Tibial nerve (tissue), 4 donors: ENCODE measurements at places on chromosomes 7 and 10. TPM values are rescaled to one million over a fixed set of nuclear protein-coding genes. Genes with fewer than 3 reads are reported as not detected.

DNA sequence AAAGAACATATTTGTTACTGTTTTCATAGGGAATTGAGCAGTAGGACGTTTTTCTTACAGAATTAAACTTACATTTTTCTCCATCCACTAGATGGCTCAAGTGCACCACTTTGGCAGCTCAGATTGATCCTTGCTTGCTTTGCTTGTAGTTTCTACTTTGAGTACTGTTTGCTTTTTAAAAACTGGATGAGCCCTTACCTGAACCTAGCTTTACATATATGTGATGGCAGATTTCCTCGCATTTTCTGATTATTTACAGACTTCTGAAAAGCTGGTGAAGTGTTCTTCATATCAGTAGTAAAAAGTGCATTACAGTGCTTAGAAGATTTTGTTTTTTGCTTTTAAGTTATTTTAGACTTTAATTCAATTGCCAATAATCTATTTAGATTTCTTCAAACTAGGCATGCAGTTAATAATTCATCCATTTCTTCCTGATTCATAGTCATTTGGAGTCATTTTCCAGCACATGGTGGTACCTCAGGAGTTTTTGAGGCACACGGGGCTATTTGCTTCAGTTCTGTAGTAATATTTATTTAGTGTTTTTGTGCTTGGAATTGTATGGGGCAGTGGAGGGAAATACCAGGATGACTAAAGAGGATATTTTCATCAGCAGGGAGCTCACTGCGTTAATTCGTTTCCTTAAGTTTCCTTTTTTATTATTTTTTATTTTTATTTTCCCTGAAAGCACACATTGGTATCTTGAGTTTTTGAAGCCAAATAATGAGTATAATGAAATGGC is 57.3 kb downstream of the MAPK8 start:
- DNase-seq: no peak

- DNase-seq: peak; percentile 73
Observed at GRCh38 chr7:107874605-107875446, 16.2 kb upstream of the DLD start.

CYP2E1 gene
- 0.30 TPM for total RNA-seq

HECTD2 gene
- 33.4 TPM for total RNA-seq
